WTC11 (cell line): ENCODE measurements at places on chromosomes 12 and 14. TPM values are rescaled to one million over a fixed set of nuclear protein-coding genes. Genes with fewer than 3 reads are reported as not detected.

The PZP gene
- total RNA-seq = 0.15 to 0.25 TPM (median 0.18 TPM) in 3 replicates

The RNU4-1 gene
- 2,196 to 2,477 TPM (median 2,436 TPM) in 3 replicates for total RNA-seq

The SIX6 gene
- 0.07 TPM in 1 of 3 replicates, not detected in the others for total RNA-seq

DNA sequence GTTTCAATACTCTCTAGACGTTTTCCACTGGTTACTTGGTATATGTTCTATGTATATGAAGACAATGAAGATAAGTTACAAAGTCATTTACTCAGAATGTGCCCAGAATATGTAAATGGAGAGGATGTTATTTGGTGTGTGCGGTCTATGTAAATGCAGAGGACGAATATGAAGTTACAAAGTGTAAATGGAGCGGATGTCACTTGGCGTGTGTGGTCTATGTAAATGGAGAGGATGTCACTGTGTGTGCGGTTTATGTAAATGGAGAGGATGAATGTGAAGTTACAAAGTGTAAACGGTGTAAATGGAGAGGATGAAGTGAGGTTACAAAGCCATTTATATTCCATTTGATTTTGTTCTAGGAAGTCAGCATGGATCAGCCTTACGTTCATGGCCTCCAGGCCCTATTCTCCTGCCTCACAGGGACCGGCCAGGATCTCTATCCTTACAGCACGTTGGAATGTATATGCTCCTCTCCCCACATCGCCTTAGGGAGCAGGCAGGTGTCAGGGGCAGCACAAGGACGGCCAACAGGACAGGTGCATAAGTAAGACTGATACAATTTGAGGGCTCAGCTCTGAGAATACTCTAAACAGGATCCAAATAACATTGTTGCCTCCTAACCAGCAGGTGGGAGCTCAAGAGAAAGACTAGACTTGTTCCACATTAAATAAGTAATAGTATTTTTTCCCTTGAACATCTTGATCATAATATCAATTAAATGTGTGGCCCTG is 42.4 kb downstream of the GLRX5 start:
- DNase-seq = no peak

DNA sequence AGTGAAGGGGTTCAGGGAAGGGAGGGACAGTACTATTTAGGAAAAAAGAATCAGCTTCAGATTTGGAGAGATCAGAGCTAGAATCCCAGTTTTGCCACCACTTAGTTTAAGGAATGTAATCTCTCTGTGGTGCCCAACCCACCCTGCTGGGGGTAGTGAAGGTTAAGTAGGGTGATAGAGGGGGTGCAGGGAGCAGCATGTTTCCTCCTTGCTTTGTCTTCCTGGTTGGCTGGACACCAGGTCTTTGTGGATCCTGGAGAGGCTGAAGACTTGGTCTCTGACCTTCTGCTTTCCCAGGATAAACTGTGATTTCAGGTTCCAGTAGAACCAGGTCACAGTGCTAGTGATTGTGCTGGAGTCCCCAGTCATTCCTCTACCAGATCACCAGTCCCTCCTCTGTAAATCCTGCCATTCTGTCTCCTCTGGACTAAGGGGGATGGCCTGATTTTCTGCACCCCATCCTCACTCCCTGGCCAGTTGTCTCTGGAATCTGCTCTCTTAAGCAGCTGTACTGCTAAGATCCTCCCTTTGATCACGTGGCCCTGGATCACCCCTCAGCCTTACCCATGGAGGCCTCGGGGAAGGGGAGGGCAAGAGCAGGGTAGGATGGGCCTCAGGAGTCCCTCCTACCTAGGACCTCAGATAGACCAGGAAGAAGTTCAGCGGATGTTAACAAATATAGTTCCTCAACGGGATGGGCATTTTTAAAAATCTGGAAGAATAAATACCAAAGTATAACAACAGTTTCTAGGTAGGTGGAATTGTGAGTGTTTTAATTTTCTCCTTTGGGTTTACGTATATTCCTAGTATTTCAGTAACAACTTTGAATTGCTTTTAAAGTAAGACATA is 3.1 kb downstream of the MAP3K12 start:
- DNase-seq = peak; percentile 69

DNA sequence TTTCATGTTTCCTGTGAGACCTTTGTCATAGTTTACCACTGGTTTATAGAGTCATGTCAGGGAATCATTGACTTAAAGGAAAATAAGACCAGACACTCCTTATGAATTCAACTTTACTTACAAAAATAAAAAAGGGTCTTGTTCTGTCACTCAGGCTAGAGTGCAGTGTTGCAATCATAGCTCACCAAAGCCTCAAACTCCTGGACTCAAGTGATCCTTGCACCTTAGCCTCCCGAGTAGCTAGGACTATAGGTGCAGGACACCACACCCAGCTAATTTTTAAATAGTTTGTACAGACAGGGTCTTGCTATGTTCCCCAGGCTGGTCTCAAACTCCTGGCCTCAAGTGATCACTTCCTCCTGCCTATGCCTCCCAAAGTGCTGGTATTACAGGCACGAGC is 19.0 kb downstream of the SLC41A2 start:
- DNase-seq = no peak

- DNase-seq = no peak
Observed at GRCh38 chr12:114668886-114669288, 15.1 kb downstream of the TBX3 start.

DNA sequence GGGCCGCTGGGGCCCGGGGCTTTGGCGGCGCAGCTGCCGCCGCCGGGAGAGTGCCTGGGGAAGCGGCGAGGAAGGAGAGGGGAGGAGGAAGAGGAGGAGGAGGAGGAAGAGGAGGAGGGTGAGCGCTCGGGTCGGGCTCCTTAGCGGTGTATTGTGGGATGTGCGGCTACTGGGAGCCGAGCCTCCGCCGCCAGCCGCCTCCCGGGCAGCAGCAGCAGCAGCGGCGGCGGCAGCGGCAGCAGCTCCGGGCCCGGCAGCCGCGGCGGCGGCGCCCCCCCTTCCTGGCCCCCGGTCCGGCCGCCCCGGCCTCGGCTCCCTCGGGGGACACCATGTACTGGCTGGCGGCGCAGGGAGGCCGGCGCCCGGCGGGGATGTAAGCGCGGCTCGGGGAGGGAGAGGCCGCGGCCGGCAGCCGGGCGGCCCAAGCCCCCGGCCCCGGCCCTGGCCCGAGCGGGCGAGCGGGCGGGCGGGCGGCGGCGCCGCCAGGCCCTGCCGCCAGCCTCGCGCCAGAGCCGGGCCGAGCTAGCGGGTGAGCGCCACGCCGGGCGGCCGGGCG is at the start of gene SETD1B:
TSS of gene SETD1B (plus strand) at position 149 of the 556 bp plus-strand sequence. CDS start 729 bp downstream, outside the sequence.
- no peak for DNase-seq

DNA sequence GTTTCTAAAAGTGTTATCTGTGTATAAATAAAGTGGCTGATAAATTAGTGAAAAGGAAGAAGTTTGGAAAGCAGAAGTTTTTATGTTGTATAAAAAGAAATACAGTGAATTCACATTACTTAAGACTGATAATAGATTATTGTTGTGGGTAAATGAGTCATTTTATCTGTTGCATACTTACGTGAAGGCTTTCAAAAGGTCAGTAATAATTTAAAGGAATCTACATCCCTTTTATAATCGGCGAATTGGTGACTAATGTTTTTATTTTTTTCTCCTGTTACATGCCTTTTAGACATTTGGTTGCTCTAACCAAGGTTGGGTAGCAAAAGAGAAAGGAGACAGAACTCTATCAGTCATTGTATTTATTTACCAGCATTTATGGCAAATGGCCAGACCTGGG is 155.9 kb downstream of the SLC41A2 start:
- DNase-seq = no peak

DNA sequence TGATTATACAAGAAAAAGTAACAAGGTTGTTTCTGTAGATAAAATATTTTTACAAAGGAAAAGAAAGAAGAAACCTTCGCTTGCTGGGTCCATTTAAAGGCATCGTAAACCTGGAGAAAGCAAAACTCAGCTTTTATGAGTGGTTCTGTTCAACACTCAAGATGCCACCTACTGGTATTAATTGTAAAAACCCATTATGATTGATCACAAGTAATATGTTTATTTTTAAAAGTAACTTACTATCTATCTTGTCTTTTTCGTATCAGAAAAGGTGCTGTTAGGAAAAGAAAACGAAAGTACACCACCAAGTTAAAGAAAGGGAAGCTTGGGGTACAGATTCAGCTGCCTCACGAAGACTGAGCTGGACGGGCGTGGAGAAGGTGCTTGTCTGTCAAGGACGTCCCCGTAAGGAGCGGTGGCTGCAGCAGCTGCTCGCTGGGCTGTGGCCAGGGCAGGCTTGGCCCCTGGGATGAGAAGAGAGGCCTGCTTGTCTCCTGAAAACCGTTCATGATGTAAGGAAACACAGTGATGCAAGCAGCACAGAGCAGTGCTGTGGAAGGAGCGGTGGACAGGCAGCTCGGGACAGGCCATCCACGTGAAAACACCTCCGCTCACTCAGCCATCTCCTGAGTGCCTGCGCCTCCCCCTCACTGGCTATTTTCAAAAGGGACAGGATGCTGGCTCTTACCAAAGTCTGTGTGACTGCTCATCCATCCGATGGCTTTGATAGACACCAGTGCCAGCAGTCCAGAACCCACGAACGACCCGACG is 25.0 kb downstream of the SLC15A4 start:
- DNase-seq = no peak

GRCh38 chr12:124766727-124767065 is 97.0 kb downstream of the SCARB1 start:
- DNase-seq = no peak

DNA sequence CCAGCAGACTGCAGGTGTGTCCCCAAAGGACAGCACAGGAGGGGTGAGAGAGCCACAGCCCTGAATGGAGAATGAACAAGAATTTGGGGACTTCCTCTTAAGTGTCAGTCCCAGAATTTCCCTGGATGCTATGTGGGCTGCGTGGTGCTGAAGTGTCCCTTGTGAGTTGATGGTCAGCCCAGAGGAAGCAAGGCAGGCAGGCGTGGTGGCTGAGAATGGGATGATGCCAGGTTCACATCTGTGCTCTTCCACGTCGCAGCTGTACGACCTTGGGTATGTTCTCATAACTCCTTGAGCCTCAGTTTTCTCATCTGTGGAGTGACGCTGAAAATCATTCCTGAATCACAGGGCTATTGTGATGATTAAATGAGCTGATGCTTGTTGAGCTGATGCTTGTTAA is 62.1 kb upstream of the GPATCH2L start:
- DNase-seq = no peak

DNA sequence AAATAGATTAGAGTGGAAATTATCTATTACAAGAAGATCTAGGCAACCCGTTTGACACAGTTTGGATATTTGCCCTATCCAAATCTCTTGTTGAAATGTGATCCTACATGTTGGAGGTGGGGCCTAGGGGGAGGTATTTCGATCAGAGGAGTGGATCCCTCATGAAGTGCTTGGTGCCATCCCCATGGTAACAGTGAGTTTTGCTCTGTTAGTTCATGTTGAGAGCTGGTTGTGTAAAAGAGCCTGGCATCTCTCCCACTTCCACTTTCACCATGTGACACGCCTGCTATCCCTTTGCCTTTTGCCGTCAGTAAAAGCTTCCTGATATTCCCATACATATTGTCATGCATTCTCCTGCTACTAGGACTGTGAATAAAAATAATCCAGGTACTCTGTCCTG is 66.4 kb upstream of the FLRT2 start:
- no peak for DNase-seq
